Activated naive CD4-positive, alpha-beta T cell treated with Interleukin-2 at 50 U/mL for 16 hours (primary cell): ENCODE measurements at places on chromosomes 7 and 10.

- DNase-seq, result no peak
Observed at GRCh38 chr10:76411729-76412435, 980.5 kb downstream of the LRMDA start.

- peak; percentile 83 for DNase-seq
Observed at GRCh38 chr10:67788028-67788886, 49.7 kb downstream of the DNAJC12 start.

DNA sequence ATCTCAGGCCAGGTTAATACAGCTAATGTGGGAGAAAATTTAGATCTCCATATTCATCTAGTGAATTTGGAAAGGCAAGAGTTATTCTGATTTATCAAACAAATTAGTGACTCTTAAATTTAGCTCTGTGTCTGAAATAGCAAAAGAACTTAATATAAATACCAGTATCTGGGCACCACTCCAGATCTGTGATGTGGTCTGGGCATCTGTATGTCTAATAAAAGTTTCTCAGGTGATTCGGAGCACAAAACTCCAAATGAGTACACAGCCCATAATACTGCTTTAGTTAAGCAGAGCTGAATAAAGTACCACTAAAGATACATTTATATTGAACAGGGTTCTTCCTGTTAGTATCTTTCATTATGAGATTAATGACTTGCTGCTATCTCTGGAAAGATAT is 261.4 kb downstream of the BAMBI start:
- no peak for DNase-seq

DNA sequence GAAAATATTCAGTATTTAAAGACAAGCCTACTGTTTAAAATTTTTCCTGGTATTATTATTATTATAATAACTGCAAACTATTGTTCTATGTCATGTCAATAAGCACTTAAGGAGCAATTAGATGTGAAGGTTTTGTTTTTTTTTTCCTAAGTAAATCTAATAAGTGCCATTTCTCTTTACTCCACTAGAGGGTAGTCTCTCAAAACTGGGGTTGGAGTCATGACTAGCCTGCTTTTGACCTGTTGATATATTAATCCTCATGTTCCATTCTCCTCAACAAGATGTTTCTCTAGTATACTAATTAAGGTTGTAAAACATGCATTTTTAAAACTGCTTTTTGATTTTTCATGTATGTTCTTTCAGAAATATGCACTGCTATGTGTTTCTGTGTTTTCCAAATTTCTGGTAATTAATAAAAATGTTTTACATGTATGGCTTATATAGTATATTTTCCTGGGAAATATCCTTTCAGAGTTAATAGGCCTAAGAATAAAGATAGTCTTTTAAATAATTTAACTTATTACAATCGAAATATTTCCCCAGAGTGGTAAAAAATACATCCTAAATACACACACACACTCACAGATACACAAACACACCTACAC is 1.0 kb upstream of the LRRN3 start:
- no peak for DNase-seq

DNA sequence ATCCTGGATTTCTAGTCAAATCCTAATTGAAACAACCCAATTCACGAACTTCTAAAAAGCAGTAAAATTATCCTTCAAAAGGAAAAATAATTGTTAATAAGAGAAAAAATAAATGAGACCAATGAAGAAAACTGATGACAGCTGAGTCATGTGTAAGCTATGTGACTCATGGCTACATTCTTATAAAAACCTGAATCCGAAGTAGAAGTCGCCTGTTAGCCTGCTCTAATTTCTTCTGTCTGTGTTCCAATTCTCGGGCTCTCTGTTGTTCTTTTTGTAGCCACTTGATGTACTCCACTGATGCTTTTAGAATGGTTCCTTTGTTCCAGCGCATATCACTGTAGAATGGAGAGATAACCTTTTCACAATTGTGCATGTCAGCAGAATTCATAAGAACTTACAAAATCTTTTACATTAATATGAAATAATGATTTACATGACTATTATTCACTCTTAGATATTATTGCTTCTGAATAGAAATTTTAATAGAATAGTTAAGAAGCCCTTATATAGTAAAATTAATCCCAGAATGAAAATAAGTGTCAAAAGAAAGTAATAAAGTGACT is 88.8 kb downstream of the TFEC start:
- DNase-seq, result no peak

- DNase-seq, result no peak
Observed at GRCh38 chr10:89552213-89552612, 16.8 kb upstream of the SLC16A12 start.

DNA sequence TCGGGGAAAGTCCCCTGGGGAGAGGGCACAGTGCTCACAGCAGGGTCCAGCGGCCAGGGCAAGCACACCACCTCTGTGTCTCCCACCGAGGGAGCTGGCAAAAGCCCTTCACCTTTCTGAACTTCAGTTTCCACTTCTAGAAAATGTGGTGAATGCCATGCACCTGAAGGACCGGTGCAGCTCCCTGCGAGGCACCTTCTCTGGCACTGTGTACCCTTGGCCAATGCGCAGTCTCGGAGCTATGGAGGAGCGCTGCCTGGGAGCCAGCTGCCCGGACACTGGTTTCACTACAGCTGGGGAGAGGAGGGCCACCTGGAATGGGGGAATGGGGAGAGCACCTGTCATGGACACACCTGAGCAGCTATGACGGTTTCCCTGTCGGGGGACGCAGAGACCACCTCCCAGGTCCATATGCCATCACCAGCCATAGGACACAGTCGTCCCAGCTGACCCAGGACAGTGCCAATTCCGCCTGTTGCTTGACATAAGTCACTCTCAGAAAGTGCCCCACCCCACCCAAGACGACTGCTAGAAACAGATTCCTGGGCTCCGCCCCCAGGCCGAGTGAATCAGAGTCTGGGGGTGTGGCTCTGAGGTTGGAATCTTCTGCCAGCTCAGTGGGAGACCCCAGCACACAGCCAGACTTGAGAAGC is 16.8 kb downstream of the RASGEF1A start:
- peak; percentile 33 for DNase-seq

- no peak for DNase-seq
Observed at GRCh38 chr10:34890939-34891338, 75.8 kb upstream of the PARD3 start.

DNA sequence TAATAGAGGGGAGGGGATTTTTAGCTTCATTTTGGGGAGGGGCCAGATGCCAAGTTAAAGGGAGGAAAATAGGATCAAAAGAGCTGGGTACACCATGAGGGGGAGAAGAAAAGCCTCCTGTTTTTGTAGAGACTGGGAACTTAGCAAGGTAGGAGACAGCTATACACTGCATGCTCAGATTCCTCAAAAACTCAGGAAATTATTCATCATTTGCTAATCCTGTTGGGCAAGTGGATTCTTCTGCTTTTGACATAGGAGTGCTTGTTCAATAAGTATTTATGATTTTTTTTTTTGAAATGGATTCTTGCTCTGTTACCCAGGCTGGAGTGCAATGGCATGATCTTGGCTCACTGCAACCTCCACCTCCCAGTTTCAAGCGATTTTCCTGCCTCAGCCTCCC is 73.4 kb downstream of the LYZL2 start:
- no peak for DNase-seq

DNA sequence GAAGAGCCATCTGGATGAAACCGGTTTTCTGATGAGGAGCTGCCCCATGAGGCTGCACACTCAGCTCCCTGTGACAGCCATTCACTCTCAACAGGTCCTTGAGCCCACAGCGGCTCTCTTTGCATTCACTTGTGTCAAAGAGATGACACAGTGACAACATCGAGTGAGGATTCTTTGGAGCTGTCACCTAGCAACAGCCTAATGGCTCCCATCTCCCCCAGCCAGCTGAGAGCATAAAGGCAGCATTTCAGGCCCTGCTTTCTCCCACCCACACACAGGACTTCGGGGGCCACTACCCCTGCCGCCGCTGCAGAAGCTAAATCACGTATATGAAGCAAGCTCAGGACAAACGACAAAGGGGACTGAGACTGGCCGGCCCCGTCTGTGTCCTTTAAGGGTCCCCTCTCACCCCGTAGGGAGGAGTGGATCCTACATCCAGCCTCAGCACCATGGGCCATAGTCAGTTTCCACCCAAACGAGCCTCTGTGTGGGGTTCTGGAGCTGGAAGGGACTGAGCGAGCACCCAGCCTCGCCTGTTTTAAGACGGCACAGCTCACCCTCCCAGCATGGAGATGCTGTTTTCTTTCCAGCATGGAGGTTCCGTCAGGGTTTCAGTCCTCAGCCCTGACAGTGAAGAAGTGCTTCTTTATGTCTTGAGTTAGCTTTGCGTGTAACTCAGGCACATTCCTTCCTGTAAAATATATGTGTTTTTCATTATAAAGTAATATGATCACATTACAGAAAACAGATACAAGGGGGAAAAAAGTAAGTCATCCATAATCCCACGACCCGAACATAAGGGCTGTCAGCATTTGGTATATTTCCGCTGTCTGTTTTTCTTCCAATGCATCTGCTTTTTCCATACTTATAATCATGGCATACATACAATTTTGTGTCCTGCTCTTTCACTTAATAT is 4.9 kb downstream of the CPA4 start:
- DNase-seq, result no peak
